ENCODE measurements at places on chromosomes 16 and 17. TPM values are rescaled to one million over a fixed set of nuclear protein-coding genes. Genes with fewer than 3 reads are reported as not detected.
A peak's percentile ranks its signal among the peaks of the same experiment; 100 is the strongest.

GRCh38 chr17:38898812-38899348, 26.5 kb upstream of the LASP1NB start:
- no peak for DNase-seq

GRCh38 chr17:57243171-57243622, 13.1 kb upstream of the MSI2 start:
- peak; percentile 72 for DNase-seq

DNA sequence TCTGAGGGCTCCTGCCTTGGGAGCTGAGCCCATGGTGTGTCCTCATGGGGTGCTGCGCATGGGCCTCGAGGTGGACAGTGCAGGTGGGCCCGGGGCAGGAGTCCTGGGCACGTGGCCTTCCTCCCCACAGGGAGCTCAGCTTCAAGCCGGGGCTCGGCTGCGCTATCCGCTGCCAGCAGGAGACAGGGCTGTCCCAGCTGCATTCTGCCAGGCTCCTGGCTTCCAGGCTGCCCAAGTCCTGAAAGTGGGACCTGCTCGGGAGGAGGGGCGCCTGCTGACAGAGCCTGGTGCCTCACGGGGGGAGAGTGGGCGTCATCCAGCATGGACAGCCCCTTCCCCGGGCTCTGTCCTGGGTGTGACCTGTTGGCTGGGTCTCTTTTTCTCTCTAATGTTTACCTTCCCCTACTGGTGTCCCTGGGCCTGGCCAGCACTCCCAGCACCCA, 7.1 kb downstream of the TRAF7 start:
- DNase-seq, result no peak

DNA sequence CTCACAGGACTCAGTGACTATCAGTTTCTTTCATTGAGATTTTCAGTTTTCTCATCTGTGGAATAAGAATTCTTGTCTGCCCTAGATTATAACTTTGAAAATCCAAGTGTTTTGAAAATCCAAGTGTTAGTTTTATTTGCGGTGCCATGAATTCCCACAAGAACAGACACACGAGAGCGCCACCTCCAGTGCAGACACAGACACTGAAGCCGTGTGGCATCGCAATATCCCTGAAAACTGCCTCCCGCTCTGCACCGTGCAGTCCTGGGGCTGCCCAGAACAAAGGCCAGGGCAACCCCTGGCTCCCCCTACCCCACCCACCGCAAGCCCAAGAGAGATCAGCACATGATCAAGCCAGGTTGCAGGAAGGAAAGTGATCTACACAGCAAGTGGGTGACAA, 229.5 kb upstream of the ASIC2 start:
- no peak for DNase-seq

DNA sequence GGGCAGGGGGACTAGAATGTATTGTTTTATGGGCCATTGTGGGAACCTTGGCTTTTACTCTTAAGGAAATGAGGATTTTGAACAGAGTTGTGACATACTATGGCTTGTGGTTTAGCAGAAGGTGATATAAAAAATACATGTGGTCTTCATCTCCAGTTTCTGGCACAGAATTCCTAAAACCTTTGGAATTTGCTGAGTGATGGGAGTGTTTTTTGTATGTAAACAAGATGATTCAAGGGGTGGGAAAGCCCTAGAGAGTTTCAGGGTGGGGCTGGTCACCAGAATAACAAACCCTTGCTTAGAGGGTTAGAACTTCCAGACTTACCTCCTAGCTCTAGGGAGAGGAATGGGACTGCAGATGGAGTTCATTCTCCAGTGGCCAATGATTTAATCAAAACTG, 316.1 kb downstream of the PHKB start:
- DNase-seq, result peak; percentile 64

- DNase-seq, result no peak
Observed at GRCh38 chr16:81678326-81679095, 100.6 kb upstream of the PLCG2 start.

GRCh38 chr17:59149051-59149450, 5.9 kb downstream of the SKA2 start:
- no peak for DNase-seq

DNA sequence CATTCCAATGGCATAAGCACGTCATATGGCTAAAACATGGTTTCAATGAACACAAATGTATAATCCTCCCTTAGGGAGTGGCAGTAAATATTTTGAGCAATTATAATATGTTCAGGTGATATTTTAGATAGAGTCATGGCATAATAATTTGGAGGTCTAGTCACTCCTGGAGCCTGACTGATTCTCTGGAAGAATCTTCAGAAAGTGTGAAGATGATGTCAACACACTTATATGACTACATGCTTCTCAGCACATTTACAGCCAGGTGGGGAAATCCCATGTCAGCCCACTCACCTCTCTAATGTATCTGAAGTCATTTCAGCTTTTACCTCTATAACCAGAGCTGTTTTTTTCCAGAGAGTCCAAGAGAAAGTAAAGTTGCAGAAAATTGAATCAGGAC, 474.8 kb downstream of the SHISA9 start:
- DNase-seq, result no peak

Gene BPTF
- total RNA-seq, result 65.4 TPM

Gene FAAP100
- total RNA-seq, result 32.4 TPM

Gene FOXL1
- 0.90 TPM for total RNA-seq

Gene GNGT2
- total RNA-seq, result 0.45 TPM

Gene RNF222
- not detected for total RNA-seq
